ENCODE measurements at places on chromosomes 6 and 20. TPM values are rescaled to one million over a fixed set of nuclear protein-coding genes. Genes with fewer than 3 reads are reported as not detected.

Gene PRICKLE4
- not detected for total RNA-seq

Gene CRYBG1
- total RNA-seq = 27.7 TPM

Gene DNAH8
- total RNA-seq = 0.12 TPM

Gene BHLHE23
- not detected for total RNA-seq

Gene COL20A1
- total RNA-seq = not detected

Gene PRSS35
- total RNA-seq = 3.2 TPM

Measured in uterine smooth muscle cell (primary cell).